ENCODE measurements at places on chromosomes 6 and 20. TPM values are rescaled to one million over a fixed set of nuclear protein-coding genes. Genes with fewer than 3 reads are reported as not detected.

DNA sequence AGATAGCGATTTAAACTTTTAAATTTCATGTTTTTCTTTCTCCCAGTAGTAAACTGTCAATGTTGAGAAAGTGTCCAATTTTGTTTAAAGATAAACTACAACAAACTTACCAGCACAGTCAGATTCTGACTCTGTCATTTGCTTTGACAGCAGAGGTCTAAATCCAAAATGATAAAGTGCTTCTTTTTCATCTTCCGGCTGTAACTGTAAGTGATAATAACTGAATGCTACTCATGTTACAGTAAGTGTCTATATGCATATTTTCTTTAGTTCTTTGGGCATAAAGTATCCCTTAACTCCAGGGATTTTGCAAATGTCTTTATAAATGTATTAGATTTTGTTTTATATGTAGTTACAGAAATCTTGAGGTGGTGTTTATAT, 610.4 kb downstream of the RFPL4B start:
- DNase-seq, result no peak

DNA sequence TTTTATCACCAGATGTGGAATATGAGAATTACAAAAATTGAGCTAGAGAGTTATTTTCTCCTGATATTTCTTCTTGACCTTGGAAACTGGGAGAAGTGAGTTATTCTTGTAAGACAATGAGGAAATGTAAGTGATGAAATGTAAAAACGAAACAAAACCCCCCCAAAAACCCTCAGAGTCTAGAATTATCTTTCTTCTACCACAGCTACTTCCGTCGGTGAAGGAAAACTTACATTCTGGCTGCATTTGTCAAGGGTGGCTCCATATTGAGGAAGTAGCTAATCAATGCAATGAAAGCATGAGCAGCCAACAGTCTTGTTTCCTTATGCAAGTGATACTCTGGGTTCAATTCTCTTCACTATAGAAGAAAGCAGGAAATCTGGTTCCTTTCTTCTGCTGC, 661.7 kb upstream of the CITED2 start:
- no peak for DNase-seq

GRCh38 chr20:1299522-1299921, 29.4 kb downstream of the SDCBP2 start:
- DNase-seq, result no peak

- DNase-seq, result no peak
These were observed 634.6 kb downstream of the PRKN start for GRCh38 chr6:162092816-162093502.

IL17A gene
- total RNA-seq, result not detected

DNA sequence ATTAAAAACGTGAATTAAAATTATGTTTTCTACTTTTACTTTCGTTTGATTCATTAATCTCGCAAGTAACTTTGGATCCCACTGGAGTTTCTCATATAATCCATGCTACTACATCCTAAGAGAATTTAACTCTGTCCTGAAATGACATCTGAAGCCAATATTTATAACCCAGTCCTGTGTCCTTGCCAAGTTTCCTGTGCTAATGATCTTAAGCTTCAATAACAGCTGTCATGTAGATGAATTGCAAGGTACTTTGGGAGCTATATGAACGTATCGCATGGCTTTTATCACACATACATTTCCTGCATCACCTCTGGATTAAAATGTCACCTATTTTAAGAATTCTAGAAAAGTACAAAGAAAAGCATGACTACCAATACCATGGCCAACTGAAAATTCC, 833.8 kb upstream of the CITED2 start:
- no peak for DNase-seq

- DNase-seq, result no peak
These were observed 2.0 kb downstream of the STK35 start for GRCh38 chr20:2103461-2104153.

- no peak for DNase-seq
These were observed 47.9 kb downstream of the CEP57L1 start for GRCh38 chr6:109143191-109143590.

DNA sequence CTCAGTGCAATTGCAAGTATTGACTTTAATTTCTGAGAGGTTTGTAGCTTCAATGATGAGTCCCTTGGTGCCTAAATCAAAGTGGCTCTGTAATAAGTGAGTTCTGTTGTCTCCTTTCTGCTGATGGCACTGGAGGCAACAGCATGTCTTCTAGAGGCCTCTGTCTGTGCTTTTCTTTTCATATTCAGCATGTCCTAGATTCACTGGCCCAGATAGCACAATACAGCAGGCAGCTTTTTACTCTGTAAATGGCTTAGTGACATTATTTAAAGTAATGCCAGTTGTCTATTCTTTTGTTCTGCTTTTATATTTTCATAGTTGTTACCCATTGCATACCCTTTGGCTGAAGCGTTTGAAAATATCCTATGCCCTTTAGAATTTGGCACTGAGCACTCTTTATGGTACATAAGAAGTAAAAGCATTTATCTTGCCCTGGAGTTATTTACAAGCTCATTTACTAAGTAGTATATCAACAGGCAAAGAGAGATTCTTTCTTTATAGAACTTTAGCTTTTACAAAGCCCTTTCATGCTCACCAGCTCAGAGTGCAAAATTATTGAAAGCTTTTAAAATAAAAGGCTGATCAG, 271.5 kb upstream of the KCNQ5 start:
- DNase-seq, result no peak

FERMT1 gene
- 34.8 TPM for total RNA-seq

GRCh38 chr20:51749674-51750036, 18.5 kb downstream of the ATP9A start:
- peak; percentile 36 for DNase-seq

DNA sequence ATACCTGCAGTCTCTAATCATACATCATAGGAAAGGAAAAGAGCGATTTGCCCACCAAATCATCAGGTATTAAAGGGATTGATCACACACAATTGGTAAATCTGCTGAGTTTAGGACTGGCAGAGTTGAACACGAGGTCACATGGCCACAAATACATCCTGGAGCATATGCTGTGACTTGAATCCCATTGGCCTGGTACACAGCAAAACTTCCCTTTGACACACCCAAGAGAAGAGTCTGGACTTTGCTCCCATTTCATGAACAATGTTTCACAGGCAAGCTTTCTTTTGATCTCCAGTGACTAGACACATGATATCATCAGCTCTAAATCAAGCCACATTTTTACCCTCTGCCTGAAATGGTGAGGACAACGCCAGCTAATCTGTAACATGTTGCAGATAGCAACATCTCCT, 117.9 kb downstream of the ISM1 start:
- no peak for DNase-seq

MRPL18 gene
- total RNA-seq, result 83.2 TPM

DNA sequence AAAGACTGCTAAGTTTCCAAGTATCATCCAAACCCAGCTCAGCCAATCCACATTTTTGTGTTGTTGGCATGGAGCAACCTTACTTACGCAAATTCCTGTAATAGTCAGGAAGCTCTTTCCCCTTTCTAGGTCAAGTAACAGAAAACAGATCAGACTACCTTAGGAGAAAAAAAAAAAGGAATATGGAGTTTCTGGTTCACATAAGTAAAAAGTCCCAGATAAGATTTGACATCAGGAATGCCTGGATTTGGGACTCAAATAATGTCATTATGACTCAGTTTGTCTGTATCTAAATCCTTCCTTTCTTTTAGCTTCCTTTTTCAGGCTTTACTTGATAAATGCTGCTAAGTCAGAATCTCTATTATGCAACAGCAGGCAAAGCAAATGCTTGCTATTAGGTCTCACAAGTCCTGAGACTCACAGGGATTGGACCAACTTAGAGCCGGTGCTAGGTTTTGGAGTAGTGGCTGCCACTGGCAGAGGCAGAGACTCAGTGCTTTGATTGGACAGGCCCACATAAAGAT, 44.5 kb downstream of the NCOA7 start:
- DNase-seq, result no peak

DNA sequence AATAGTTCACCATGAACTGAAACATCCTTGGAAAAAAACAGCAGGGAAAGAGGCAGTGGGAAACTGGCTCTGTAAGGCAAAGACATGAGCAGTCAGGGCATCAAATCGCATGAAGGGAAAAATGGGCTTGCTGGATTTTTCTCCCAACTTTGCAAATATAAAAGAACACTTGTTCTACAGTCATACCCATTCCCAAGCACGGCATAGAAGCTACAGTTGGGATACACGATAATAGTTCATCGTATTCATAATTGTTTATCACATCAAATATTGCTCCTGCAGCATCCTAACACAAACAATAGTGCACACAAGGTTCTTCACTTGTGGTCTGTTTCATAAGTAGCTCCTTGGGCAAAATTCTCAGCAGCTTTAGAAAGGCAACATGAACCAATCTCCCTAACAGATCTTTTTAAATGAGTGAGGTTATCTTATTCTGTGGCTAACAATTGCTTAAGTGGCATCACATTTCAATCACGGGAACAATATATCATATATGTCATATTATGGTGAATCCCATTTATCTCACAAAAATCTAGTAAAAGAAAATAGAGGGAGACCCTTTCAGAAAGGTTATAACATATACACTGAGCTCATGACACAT, 243.9 kb downstream of the PKHD1 start:
- DNase-seq, result no peak

SPATS1 gene
- not detected for total RNA-seq

- DNase-seq, result no peak
These were observed 314 bp downstream of the FARS2 start for GRCh38 chr6:5261545-5262109.

DNA sequence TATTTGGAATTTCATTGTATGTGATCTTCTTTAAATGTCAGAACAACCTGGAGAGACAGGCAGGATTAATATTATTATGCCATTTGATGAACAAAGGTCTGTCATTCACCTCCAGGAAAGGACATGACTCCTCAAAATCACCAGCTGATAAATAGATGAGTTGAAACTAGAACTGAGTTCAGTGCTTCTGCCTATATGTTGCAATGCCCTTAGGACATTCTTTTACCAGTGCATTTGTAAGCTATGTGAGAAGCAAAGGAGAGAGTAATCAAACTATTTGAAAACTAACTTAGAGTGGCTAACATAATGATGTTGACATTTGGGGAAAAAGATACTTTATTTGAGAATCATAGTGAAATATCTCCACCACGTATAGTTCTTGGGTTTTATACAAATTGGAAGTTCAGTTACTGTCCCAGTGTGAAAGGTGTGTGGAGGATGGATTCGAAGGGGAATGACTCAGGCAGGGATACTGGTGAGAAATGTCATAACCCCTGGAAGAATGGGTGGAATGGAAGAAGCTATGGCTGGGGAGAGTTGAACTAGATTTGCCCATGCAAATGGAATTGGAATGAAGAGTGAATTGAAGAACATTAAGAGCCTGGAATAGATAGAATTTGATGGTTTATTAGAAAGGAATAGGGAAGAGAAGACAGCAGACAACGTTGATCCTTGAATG, 21.5 kb downstream of the PKIB start:
- peak; percentile 51 for DNase-seq

GRCh38 chr6:41663568-41663967, 25.3 kb downstream of the MDFI start:
- no peak for DNase-seq

TUBB gene
- total RNA-seq, result 210 TPM
